Activated CD4-positive, CD25-positive, alpha-beta regulatory T cell (primary cell): ENCODE measurements at places on chromosomes 12 and 14.

- no peak for DNase-seq
Measured at GRCh38 chr12:7433276-7433822, 10.6 kb downstream of the CD163L1 start.

DNA sequence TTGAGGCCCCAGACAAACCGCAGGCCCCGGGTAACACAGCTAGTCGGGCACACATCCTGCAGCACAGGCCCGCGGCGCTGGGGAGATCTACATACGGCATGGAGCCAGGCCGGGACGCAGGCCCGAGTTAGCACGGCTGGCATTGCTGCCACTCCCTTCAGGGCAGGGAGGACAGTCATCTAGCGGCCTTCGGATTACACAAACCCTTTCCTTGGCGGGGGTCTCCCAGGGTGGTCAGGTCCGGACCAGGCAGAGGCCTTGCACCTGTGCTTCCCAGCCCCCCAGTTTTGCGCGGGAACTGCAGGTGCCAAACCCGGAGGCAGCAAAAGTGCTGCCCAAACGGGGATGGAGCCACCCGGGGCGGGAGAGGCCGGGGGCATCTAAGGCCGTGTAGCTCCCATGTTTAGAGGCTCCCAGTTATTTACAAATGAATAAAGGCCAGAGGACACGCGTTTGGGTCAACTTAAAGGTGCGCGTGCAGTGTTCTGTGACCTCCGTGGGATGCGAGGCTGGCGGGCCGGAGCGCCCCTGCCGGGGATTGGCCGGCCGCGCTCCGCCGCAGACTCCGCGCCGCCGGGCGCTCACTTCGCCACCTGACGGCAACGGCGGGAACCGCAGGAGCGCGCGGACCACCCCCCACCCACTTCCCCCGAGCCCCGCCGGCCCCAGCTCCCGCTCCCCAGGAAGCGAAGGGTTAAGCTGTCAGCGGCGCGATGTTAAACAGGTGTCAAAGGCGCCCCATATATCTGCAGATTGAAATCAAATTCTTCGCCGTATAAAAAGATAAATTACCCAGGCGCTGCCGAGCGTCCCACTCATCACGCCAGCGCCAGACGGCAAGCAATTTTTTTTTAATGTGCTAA is 18.1 kb downstream of the VSX2 start:
- peak; percentile 52 for DNase-seq

GRCh38 chr14:89855961-89856656 is 98.4 kb downstream of the EFCAB11 start:
- no peak for DNase-seq

DNA sequence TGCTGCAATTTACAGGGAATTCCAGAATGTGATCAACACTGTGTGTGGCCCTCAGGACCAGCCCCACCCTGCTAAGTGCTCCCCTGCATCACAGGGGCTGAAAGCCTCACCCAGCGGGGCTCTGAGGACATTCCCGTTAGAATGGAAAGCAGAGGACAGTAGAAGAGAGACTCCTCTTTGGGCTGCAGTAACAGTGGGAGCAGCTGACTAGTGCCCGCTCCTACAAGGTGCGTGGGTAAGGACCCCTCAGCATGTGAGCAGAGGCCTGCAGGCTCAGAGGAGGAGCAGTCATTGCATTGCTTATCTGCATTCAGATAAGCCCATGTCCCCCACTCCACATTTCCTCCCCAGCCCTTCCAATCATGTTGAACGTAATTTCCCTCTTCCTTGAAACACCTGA is 120.1 kb downstream of the ITPR2 start:
- no peak for DNase-seq

DNA sequence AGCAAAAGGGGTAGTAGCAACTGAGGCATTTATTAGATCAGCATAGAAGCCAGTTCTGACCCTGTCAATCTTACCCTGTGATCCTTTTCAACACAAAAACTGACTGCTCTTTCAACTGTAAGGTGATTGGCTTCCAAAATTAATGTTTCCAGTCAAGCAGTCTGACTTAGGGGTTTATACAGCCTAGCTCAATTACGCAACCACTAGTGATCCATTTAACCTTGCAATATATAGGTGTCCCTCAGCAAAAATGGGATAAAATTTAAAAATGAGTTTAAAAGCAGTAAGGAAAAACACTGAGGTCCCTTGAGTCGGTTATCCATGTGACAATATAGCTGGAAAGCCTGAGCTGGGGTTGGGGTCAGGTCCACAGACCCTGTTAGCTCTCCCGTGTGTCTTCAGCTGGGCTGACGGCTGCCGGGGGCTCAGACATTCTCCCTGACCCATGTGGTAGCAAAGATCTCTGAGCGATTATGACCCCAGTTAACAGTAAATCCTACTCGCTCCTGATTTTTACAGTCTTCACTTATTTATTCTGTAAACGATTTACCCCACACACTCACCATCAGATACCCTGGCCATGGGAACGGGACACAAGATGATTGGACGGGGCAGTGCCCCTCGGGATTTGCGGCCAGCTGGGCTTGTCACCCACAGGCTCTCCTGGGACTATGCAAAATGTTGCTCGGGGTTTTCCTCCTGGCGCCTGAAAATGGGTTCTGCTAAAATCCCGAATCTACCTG is 16.6 kb downstream of the ADGRD1 start:
- no peak for DNase-seq

- no peak for DNase-seq
Measured at GRCh38 chr14:67186789-67187584, 2.3 kb upstream of the GARIN2 start.

DNA sequence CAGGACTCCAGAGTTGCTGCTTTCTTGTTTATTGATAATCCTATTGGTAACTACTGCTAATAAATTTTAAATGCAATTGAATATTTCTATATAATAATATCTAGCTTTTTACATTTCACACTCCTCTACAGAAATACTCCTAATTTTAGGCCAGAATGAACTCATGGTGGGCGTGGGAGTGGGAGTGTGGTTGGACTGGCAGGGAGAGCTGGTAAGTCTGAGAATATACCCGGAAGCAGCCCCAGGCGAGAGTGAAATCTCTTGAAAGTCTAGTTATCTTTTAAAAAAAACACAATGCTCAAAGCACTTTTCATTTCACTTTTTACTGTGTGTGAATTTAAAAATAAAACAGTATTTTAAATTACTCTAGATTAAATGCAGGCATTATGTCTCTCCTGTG is 4.7 kb downstream of the TMEM263 start:
- no peak for DNase-seq

DNA sequence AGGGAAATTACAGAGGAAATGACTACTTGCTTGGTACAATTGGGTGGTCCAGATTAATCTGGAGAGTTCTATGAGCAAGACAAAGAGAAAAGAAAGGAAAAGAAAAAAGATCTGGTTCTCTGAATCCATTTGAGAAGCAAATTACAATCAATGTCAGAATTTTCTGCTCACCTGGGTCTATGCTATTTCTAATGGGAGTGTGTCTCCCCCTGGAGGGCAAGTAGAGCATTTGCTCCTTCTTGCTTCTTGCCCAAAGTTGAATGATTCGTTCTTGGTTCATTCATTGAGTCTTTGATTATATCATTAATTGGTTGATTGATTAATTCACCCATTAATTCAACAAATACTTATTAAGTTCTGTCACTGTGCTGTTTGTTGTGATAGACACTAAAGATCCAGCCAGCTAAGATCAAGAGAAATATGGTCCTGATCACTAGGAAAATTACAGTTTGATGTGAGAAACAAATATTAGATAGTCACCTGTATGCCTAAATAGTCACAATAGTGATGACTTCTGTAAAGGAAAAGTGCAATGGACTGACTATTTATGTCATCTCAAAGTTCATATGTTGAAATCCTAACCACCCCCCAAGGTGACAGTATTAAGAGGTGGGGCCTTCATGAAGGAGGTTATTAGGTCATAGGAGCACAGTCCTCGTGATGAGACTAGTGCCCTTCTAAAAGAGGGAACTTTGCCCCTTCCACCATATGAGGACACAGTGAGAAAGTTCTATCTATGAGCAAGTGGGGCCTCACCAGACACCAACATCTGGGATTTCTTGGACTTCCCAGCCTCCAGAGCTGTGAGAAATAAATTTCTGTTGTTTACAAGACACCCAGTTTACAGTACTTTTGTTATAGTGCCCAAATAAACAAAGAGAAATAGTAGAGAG is 8.0 kb upstream of the ASB8 start:
- DNase-seq: peak; percentile 24

GRCh38 chr14:60514378-60514740 is 5.4 kb downstream of the SIX6 start:
- no peak for DNase-seq

DNA sequence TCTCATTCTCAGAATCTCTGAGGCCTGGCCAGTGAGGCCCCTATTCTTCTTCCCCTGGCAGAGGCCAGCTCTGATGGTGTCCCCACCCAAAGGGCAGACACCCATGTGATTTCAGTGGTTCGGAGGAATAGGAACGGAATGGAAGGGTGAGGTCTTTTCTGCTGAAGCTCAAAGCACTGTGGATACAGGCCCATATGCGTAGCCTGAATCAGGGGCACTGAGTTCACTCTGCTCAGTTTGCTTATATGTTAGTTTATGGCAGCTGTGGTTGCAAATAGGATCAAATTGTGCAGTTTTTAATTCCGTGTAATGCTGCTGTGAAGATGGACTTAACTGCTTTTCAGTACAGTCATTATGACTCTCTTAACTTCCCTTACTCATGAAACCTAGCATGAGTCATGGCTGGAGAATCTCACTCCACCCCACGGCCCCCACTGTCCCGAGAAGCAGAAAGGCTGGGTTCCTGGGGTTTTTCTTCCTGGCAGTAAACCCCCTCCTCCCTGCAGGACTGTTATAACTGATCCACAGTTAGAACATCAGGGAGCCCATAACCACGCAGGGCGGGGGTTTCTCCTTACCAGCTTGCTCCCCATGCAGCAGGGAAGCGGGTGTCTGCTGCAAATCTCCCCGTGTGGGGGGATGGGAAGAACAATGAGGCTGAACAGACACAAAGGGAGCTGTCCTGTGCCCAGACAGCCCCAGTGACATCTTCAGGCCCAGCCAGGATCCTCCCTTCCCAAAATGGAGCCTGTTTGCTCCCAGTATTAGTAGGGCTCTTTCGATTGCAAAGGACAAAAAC is 122.7 kb downstream of the SLC38A6 start:
- DNase-seq: no peak

DNA sequence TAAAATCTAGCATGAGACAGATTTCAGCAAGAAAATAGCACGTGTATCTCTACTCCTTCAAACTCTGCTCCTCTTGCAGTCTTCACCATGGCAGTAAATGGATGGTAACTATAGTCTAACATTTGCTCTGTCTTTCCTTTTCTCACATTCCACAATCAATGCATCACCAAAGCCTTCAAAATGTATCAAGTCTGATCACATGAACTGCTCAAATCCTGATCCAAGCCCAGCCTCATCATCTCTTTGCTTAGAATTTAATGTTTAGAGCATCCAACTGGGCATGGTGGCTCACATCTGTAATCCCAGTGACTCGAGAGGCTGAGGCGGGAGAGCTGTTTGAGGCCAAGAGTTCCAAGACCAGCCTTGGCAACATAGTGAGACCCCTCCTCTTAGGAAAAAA is 45.9 kb downstream of the CDK17 start:
- no peak for DNase-seq

DNA sequence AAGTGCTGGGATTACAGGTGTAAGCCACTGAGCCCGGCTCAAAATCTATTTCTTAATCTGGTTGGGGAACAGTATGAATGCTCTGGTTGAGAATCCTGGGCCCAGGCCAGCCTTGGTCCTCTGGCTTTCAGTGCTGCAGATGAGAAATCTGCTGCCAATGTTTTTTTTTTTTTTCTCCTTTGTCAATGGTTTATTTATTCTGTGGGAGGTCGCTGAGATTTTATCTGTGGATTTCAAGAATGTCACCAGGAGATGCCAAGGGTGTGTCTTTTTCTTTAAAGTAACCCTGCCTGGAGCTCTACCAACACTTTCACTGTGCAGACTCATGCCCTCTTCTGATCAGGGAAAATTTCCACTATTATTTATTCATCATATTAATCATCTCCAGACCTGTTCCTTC is 3.6 kb downstream of the SLC25A29 start:
- DNase-seq: no peak

DNA sequence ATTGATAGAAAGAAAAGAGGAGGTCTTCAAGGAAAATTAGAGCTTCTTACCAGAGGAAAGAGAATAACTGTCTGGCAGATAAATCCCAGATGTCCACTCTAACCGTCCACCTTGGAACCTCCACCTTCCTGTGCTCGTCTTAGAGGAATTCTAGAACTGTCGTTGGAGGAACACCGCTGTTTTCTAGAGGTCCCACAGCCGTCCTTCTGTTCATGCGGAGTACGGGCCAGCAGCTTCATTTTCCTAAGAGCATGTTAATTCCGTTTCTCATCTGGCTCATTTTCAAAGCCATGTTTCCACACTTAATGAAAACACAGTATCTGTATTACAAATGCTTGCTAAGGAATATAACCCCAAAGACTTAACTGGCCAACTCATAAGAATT is 107.9 kb upstream of the ESRRB start:
- DNase-seq: no peak

DNA sequence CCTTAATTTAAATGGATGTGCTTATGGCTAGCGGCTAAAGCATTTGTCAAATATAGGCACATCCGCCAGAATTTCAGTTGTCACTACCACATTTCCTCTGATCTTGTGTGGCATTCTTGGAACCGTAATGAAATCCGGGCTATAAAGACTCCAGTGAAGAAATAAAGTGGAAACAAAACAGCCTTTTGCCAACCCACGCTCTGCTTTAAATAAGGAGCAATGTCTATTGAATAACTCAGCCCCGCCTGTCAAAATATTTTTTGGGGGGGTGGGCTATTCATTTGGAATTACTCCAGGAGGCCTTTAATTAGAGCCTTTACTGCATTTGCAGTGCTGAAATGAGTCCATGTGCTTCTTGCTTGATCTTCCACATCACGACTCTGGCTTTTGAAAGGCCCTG is 179.6 kb upstream of the RPH3A start:
- DNase-seq: no peak

- DNase-seq: peak; percentile 19
Measured at GRCh38 chr14:58171090-58171489, 19.1 kb upstream of the ARMH4 start.

DNA sequence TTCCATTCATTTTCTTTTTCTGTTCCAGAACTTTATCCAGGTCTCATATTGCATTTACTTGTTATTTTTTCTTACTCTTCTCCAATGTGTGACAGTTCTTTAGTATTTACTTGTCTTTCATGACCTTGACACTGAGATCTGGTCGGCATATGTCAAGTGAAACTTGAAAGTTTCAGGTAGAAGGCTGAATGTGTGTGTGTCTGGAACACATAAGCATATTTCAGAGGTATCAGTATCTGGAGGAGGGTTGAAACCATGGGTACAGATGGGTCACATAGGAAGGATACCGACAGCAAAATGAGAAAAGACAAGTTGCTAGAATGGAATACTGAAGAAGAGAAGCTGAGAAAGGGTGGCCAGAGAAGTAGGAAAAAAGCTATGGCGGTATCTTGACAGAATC is 22.5 kb upstream of the PTGDR start:
- DNase-seq: no peak

- no peak for DNase-seq
Measured at GRCh38 chr14:31926123-31926522, 151.0 kb upstream of the ARHGAP5 start.

GRCh38 chr14:99519347-99519881 is 38.2 kb downstream of the CCNK start:
- no peak for DNase-seq

DNA sequence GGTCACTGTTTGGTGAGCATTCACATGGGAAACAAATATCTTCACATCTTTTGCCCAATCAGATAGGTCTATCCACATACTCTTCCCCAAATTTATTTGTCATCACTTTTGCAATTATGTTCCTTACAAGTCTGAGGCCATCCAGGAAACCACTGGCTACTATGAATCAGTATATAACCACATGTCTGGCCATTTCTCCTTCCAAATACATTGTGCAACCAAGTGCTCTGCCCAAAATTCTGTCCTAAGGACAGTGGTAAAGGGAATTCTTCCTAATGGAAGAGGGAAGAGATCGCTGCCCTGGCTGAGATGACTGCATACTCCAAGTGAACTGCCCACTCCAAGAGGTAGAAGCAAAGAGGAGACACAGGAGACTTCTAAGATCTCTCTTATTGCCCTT is 148.9 kb upstream of the MAX start:
- DNase-seq: no peak
